ENCODE measurements at places on chromosomes 5 and 9.

GRCh38 chr9:137321726-137322361 lies 19.8 kb upstream of the NRARP start:
- no peak for DNase-seq

GRCh38 chr9:122346478-122347347 lies 24.1 kb upstream of the PTGS1 start:
- no peak for DNase-seq

GRCh38 chr5:97906135-97906534 lies 723.1 kb upstream of the RIOK2 start:
- no peak for DNase-seq

GRCh38 chr5:14379739-14380497 lies 201.7 kb upstream of the OTULINL start:
- DNase-seq: no peak

- no peak for DNase-seq
Observed at GRCh38 chr5:116703941-116704340, 129.3 kb upstream of the SEMA6A start.

Measured in GF-D8 (cell line).